ENCODE measurements at places on chromosomes 11 and 22.

DNA sequence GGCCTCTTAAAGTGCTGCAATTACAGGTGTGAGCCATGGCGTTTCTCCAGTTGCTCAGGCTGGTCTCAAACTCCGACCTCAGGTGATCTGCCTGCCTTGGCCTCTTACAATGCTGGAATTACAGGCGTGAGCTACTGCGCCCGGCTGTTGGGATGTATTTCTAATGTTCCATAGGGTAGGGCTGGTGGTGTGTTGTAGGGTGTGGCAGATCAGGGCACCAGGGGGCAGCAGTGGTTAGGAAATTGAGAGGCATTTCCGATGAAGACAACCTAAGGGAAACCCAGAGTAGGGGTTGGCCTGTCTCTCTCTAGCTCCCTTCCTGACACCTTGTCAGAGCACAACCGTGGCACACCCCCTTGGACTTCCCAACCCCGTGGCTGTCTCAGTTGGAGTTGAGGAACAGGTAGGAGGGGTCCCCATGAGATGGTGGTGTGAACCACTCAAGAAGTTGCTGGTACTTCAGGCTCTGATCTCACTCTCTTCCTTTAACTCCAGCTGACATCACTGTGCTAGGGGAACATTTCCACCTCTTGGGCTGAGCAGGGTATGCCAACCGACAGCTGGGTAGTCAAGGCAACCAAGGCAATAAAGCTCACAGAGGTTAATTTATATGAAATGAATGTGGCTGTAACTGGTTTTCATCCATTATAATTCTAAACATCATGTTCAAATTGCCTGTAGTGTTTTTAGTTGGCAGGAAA, 33.0 kb downstream of the YWHAH start:
- DNase-seq: peak; percentile 82

- no peak for DNase-seq
These were observed 24.2 kb downstream of the FLI1 start for GRCh38 chr11:128718064-128718463.

GRCh38 chr11:117255966-117256365, 23.5 kb downstream of the RNF214 start:
- DNase-seq: no peak

- no peak for DNase-seq
These were observed 9.9 kb downstream of the ADAMTS15 start for GRCh38 chr11:130458410-130458729.

- no peak for DNase-seq
These were observed 47.1 kb upstream of the CLDN5 start for GRCh38 chr22:19571207-19571795.

- no peak for DNase-seq
These were observed 408.5 kb downstream of the OPCML start for GRCh38 chr11:133123796-133124195.

- DNase-seq: no peak
These were observed at the start of gene RHOD for GRCh38 chr11:67056267-67057204. TSS of gene RHOD (plus strand) at chr11:67056847. CDS start at chr11:67056903, 56 bp downstream.

DNA sequence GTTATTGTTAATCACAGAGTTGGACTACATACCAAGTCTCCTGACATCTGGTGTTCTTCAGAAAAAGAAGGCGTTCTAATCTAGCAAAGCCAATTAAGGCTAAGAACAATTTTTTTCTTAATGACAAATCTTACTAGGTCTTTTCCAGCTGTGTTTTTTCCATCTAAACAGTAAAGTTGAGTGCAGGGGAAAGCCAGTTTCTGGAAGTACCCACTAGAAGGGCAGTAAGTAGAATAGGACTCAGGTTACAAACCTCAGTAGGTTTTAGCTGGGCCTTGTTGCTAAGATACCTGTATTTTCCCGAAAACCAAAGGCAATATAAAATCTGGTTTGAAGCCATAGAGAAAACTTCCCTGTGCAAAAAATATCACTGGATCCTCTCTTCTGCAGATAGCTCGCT, 351.9 kb downstream of the ETS1 start:
- no peak for DNase-seq

- DNase-seq: no peak
These were observed at the start of gene BATF2 for GRCh38 chr11:64996710-64997380. TSS of gene BATF2 (minus strand) at chr11:64996971. CDS start at chr11:64996914, 57 bp downstream.

DNA sequence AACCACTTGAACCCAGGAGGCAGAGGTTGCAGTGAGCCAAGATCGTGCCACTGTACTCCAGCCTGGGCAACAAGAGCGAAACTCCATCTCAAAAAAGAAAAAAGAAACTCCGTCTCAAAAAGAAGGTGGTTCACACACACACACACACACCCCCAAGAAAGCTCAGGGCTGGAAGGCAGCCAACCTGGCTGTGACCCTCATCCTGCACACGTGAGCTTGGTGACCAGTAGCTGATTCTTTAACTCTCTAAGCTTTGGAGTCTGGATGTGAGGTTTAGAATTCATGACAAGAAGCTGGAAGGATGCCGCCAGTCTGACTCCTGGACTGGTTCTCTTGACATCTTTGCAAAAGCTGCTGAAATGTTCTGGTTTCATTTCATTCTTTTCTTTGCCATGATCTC, 1.9 kb upstream of the RNH1 start:
- no peak for DNase-seq

DNA sequence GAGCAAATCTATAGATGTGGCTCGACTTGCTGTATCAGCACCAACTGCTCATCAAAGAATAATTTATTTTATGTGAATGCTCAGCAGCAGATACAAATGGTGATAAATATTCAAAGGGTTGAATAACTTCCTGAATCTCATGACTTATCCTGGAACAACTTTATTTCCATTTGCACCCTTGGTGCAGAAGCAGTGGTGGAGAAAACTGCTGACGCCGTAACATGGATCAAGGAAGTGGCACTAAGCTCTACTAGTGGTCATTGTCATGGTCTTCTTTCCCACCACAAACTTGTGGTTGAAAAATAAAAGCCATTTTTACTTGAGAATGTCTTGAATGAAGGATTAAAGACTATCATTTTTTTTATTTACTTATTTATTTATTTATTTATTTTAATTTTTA, 14.6 kb downstream of the MARK2 start:
- no peak for DNase-seq

- DNase-seq: no peak
These were observed 35.0 kb downstream of the PDGFB start for GRCh38 chr22:39209756-39210155.

- no peak for DNase-seq
These were observed 112.1 kb upstream of the SPON1 start for GRCh38 chr11:13850231-13851005.

GRCh38 chr11:75667255-75667830, 1.5 kb downstream of the MAP6 start:
- DNase-seq: no peak

- no peak for DNase-seq
These were observed 435.0 kb upstream of the CADM1 start for GRCh38 chr11:115939104-115939730.

GRCh38 chr11:61413496-61413895, 16.3 kb downstream of the CPSF7 start:
- no peak for DNase-seq

- peak; percentile 57 for DNase-seq
These were observed 55.7 kb downstream of the RTL6 start for GRCh38 chr22:44442186-44442815.

DNA sequence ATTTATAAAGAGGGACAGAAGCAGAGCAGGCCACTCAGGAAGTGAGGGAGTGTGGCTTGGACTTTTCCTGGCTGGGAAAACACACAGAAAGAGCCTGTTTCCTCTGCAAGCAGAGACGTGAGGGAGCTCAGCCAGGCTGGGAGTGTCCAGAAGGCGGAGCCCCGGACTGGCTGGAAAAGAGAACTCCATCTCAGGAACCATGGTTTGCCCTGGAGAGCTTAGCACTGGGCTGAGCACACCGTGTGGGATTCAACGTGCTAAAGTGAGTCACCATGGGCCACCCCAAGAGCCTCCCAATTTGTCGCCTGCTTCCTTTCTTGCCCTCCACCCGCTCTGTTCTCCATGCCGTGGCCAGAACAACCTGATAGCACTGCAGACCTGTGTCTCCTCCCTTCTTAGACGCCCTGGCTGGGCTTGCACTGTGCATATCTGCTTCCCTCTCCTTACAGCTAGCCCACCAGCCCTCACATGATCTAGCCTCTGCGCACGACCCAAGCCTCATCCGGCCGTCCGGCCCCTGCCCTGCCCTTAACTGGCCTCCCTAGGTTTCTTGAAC, 51.8 kb downstream of the GALNT18 start:
- DNase-seq: peak; percentile 70

DNA sequence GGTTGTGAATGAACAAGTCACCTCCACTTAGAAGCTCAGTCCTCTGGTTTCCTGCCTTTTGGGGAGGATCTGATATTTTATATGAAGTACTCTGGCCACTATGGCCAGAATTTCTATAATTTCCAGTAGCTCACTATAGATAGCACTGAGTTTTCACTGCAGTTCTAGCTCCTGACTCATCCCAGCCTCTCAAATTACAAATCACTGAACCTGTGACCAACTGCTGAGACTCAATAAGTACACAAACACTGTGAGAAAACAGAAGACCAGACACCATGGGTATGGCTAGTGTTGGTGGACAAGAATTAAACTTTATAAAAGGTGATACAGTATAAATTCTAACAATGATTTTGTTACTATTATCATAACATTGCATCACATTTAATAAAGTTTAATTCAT, 47.1 kb upstream of the UCP3 start:
- DNase-seq: no peak

GRCh38 chr11:47928426-47928825, 51.9 kb upstream of the PTPRJ start:
- DNase-seq: no peak

GRCh38 chr11:82902880-82903279, 1.3 kb downstream of the DDIAS start:
- no peak for DNase-seq

DNA sequence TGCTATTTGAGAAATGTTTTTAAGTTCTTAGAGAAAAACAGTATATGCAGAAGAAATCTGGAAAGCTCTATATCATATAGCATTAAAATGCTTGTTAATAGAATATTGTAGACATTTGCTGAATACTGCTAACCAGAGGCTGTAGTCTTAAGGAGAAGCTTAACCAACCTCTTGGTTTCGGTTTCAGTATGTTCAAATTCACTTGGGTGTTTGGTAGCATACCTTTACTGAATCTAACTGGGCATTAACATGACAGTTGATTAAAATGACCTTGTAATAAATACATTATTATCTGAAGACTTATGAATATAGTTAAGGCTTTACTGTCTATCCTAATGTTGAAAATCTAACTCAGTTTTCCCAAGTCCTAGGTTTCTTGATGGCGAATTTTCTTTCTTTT, 5.4 kb downstream of the PCF11 start:
- DNase-seq: no peak

GRCh38 chr11:76661306-76661751, 9.2 kb downstream of the LRRC32 start:
- DNase-seq: peak; percentile 47

Data from left forelimb (tissue), 1 donor.